Activated T-cell treated with anti-CD3 and anti-CD28 coated beads, Interleukin-2, amount 50 U/mL, for 72 hours (primary cell): ENCODE measurements at places on chromosomes 6 and 20. TPM values are rescaled to one million over a fixed set of nuclear protein-coding genes. Genes with fewer than 3 reads are reported as not detected.
A peak's percentile ranks its signal among the peaks of the same experiment; 100 is the strongest.

DNA sequence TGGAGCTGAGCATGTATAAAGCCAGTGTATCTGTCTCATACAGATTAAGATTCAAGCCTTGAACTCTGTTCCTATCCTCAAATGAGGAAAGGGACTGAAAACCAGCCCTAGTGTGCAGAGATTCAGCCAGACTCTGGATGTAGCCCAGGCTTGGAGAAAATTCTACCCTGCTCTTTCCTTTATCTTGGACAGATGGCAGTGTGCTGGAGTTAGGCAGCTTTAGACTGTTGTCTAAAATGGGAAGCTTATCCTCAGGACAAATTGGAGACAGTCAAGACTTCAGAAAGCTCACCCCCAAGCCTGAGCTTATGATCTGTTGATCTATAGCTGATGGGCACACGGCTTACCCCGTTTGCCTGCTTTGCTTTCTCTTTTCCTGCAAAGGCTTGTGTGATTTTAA is 1057.6 kb downstream of the KIF16B start:
- no peak for DNase-seq

GRCh38 chr6:63525186-63525878 is 46.9 kb upstream of the LOC128125822 start:
- DNase-seq = no peak

- DNase-seq = no peak
Observed at GRCh38 chr6:99350573-99350972, 1.1 kb upstream of the FAXC start.

DNA sequence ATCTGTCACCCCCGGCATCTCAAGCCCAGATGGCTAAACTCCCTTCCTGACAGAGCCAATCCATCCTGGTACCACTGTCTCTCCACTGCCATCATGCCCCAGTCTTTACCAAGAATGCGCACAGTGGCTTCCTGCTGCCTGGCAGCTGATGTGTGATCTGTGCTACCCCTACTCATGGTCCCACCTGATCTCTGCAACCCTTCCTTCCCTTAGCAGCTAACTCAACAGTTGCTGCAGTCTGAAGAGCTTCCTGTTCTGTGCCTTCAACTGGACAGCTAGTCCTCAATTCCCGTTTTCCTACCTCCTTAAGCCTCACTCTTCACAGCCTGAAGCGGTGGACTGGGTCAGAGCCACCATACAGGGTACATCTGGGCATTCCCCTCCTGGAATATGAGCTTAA is 7.6 kb upstream of the FAM83C start:
- DNase-seq = no peak

DNA sequence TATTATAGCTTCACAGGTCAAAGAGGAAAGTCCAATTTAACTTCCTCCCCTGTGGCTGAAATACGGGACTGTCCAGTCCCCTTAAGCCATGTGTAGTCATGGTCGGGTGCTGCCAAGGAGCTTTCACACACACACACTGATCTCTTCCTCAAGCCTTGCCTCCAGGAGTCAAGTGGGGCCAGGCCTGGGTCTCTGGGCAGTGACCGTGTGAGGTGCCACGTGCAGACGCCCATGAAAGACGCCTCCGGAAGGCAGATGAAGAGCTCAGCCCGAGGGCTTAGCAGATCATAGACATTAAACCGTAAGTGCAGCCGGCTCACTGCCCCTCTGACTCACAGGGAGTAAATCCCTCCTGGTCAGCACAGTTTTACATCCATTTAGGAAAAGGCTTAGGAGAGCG is 4.2 kb downstream of the GABRR2 start:
- no peak for DNase-seq

GRCh38 chr6:6246544-6246943 is 73.9 kb downstream of the F13A1 start:
- no peak for DNase-seq

GRCh38 chr6:113377362-113377942 is 479.7 kb upstream of the MARCKS start:
- no peak for DNase-seq

GRCh38 chr6:90202156-90202555 is 94.5 kb downstream of the BACH2 start:
- peak; percentile 23 for DNase-seq

GRCh38 chr20:47493175-47493962 is 8.3 kb upstream of the NCOA3 start:
- peak; percentile 76 for DNase-seq

Gene SERAC1
- total RNA-seq = 8.6 TPM

Gene PHACTR1
- 0.16 TPM for total RNA-seq

Gene PKIG
- total RNA-seq = 10.3 TPM
